ENCODE measurements at places on chromosomes 11 and 22.

DNA sequence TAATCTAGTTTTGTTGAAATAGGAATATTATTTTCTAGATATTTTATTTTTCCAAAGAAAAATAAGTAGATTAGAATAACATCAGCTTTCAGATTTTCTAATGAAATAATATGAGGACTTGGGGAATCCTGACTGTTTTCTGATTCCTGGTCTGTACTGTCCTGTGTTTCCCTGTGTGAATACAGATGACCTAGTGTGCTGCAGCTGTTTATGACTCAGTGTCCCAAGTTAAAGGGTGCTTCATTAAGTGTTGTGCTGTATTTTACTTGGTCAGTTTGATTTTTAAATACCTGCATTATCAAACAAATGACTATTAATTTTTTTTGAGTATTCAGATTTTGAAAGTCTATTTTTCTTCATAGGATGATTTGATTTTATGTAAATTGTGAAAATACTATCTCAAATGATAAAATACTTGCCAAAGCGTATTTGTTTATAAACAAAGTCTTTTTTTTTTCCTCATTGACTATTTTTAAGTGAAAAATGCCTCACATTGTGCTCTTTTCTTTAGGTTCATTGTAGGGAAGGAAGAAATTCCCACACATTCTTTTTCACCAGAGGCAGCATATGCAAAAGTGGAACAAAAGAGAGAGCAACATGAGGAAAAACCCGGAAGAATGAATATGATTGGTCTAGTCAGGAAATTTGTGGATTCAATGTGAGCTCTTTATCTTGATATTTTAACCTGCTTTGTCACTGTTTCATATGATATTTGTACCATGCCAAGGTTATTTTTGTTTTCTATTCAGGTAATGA, 264.2 kb downstream of the TMEM135 start:
- DNase-seq, result no peak

DNA sequence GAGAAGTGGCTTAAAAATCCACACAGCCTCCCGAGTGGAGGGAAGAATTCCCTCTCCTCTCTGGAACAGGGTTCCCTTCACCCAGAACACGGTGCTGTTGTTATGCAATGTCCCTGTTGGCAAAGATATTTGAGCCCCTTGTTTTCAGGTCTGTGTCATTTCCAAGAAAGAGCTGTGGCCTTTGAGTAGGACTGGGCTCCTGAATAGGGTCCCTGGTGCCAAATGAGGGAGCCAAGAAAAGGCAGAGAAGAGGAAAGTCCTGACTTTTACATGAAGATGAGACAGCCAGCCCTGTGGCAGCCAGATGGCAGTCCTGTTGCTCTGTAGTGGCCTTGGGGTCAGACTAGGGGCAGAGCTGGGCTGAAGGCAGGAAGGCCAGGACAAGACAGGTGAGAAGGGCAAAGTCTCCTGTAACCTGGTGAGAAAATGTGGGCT, 51.2 kb upstream of the ELF5 start:
- no peak for DNase-seq

DNA sequence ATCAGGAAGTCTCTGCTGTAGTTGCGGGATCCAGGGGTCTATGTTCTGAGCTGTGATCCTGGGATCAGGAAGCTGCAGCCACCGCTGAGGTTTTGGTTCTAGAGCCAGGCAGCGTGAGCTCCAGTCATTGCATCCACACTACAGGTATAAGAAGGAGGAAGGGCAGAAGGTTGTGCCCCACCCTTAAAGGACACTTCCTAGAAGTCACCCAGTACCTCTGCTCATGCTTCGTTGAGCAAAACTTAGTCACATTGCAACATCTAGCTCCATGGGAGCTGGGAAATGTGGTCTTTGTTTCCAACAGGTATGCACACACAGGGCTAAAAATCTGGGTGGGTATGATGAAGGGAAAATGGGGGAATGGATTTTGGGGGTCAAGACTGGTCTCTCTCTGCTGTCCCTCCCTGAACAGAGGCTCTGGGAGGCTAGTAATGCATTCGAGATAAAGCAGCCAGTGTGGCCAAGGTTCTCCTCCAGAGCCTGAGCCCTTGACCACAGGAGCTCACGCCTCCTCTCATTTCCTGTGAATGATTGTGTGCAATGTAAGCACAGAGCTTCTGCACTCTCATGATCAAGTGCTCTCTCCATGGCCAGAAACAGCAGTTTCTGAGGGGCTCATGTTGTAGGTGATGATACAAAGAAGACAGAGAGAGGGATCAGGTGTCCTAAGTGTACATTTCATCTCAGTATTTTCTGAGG, 86.8 kb upstream of the OR4B1 start:
- DNase-seq, result no peak

- DNase-seq, result no peak
These were observed 125.3 kb downstream of the FEZ1 start for GRCh38 chr11:125370561-125371389.

GRCh38 chr11:124798991-124799347, 1.2 kb downstream of the MSANTD2 start:
- DNase-seq, result no peak

- DNase-seq, result no peak
These were observed 1194.3 kb upstream of the TENM4 start for GRCh38 chr11:80635178-80635577.

DNA sequence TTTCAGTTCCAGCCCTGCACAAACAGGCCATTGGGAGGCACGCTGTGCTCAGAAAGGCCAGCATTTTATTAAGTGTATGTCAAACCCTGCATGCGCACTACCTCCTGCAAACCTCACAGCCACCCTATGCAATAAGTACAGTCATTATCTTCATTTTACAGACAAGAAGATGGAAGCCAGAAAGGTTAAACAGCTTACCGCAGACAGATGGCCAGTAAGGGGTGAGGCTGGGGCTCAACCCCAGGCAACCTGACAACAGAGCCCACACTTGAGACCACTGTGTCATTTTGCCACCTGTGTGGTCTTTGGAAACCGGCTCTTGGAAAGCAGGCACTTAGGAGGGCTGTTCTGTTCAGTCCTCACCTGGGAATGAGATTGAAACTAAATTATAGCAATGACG, 142.3 kb downstream of the NXPE2 start:
- DNase-seq, result no peak

GRCh38 chr22:38833061-38833460, 10.8 kb downstream of the NPTXR start:
- DNase-seq, result no peak

- no peak for DNase-seq
These were observed 32.7 kb downstream of the ZNF143 start for GRCh38 chr11:9493492-9493891.

GRCh38 chr11:21037850-21038249, 368.5 kb downstream of the NELL1 start:
- no peak for DNase-seq

DNA sequence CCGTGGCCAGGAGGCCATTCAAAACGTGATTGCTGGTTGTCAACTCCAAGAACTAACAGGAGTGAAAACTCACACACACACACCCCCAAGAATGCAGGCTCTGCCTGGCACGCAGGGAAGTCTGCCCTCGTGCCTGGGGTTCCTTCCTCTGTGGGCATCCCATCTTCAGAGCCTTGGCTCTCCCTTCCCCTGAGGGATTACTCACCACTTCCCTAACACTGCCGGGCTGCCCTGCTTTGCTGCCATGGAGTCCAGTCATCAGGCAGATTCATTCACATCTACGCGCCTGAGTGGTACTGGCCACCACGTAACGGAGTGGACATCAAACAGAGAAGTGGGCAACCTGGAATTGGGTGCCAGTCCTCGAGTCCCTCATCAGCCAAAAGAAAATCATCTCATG, 120.7 kb upstream of the TMEM45B start:
- DNase-seq, result no peak

- DNase-seq, result no peak
These were observed 109.3 kb downstream of the FBXO7 start for GRCh38 chr22:32583921-32584335.

GRCh38 chr11:24225501-24225900, 271.4 kb upstream of the LUZP2 start:
- DNase-seq, result no peak

GRCh38 chr11:75069473-75069872, 27.2 kb downstream of the OR2AT4 start:
- no peak for DNase-seq

DNA sequence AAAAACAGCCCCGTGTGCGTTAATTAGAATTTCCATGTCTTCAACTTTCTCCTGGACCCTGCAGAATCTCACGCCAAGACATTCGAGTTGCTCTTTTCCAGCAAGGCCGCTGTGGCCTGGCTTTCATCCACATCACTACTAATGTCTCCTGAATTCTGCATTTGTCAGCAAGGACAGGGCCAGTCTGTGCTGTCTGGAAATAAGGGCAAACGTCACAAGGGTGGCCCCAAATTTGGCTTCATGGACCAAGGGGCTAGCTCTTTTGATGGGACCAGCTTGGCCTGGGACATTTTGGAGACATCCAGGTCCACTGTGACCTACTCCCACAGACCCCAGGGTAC, 33.4 kb downstream of the KCNQ1OT1 start:
- DNase-seq, result no peak

DNA sequence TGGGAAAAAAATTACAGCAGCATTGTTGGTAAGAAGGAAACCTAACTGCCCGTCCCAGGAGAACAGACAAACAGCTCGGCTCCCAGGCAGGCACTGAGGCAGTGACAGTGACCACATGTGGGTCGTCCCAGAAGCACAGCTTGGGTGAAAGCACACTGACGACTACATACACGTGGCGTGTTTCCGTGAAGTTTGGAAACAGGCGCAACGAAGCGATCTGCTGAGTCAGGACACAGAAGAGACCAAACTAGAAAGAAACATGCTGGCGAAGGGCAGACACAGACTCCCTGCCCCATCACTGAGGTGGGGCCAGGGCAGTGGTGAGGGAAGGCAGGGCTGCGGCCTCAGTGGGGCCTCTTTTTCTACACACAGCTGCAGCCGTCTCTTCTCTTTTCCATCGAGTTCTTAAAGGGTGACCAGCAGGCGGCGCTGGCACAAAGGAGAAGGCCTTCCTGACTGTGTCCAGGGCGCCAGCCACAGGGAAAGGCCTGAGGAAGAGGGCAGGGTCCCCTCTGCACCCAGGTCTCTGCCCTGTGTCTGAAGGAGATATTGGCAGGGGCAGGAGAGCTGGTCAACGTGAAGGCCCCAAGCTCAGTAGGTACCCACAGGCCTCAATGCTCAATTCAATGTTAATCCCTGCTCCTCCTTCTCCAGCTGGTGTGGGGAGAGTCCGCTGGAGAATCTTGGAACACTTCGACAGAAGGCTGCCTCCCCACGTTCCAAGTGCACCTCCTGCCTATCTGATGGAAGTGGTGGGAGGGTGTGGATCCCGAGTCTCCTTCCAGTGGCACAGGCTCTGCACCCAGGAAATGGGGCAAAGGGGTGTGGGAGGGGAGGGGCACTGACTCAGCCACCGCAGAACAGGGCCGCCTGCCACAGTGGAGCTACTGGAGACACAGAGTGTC, 19.9 kb downstream of the CARS1 start:
- peak; percentile 8 for DNase-seq

DNA sequence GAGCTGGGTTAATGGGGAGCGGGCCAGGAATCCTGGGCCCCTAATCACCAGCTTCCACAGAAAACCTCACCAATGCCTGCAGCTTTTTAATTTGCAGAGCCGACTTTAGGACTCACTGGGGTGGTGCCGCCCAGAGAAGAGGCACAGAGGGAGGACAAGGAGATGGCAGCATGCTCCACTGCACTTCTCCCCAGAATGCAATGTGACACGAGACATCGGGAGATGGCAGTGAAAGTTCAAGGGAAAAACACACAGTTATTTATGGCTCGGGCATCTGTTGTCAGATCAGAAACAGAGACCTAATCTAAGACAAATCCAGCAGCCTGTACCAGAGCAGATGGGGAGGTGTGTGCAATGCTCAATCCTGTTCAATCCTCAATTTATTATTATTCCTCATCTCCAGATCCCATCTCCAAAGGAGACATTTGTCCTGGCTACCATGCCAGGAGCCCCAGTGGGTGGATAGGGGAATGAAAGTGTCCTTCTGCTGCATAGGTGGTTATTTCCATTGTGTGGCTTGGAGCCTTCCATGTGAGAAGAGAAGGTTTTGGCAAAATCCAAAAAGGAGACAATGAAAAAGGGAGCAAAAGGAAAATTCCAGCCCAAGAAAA, 250.0 kb downstream of the NXPE2 start:
- no peak for DNase-seq

- DNase-seq, result no peak
These were observed 914.2 kb downstream of the NTM start for GRCh38 chr11:132284611-132285010.

GRCh38 chr22:43166132-43166930, 15.0 kb downstream of the TSPO start:
- DNase-seq, result no peak

- DNase-seq, result no peak
These were observed 9.2 kb downstream of the SLC5A1 start for GRCh38 chr22:32052244-32052643.

DNA sequence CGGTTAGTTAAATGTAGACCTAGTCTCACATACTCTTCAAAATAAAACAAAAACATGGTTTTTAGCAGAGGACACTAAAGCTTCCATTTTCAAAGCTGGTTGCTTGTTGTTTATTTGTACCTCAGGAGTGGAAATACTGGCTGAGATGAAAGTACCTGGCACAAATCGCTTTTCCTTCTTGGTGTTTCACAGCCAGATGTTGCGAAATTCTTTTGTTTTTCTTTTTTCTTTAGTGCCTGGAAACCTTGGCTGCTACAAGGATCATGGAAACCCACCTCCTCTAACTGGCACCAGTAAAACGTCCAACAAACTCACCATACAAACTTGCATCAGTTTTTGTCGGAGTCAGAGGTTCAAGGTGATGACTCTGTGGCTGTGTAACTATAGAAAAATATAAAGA, 48.3 kb downstream of the KREMEN1 start:
- no peak for DNase-seq

GRCh38 chr22:39683639-39684038, 113.1 kb downstream of the CACNA1I start:
- no peak for DNase-seq

DNA sequence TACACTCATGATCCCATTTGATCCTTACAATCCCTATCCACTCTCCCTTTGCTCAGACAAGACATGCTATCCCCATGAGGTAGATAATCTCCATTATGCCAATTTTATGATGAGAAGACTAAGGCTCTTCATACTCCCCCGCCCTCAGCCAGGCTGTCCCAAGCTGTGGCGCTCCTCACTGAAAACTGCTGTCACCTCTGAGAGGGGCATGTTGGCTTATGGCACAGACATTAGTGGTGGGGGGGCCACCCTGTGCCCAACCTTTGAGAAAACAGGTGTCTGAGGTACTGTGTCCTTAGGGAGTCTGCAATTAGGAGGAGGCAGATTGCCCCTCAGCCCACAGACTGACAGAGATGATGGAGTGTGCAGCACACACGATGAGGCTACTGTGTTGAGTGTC, 2.4 kb downstream of the DDTL start:
- DNase-seq, result no peak

- DNase-seq, result no peak
These were observed 168.9 kb downstream of the MIAT start for GRCh38 chr22:26825960-26826935.
